ENCODE measurements at places on chromosomes 5 and 9. TPM values are rescaled to one million over a fixed set of nuclear protein-coding genes. Genes with fewer than 3 reads are reported as not detected.

SLC46A2 gene
- total RNA-seq = not detected

FRMPD1 gene
- total RNA-seq = not detected

MZB1 gene
- not detected for total RNA-seq

SPINK6 gene
- not detected for total RNA-seq

GRCh38 chr5:170368586-170368985 is 20.6 kb downstream of the KCNMB1 start:
- DNase-seq = no peak

GRCh38 chr5:34439601-34440000 is 216.5 kb upstream of the RAI14 start:
- DNase-seq = no peak

GRCh38 chr5:133827830-133828229 is 140.6 kb downstream of the C5orf15 start:
- DNase-seq = no peak

DNA sequence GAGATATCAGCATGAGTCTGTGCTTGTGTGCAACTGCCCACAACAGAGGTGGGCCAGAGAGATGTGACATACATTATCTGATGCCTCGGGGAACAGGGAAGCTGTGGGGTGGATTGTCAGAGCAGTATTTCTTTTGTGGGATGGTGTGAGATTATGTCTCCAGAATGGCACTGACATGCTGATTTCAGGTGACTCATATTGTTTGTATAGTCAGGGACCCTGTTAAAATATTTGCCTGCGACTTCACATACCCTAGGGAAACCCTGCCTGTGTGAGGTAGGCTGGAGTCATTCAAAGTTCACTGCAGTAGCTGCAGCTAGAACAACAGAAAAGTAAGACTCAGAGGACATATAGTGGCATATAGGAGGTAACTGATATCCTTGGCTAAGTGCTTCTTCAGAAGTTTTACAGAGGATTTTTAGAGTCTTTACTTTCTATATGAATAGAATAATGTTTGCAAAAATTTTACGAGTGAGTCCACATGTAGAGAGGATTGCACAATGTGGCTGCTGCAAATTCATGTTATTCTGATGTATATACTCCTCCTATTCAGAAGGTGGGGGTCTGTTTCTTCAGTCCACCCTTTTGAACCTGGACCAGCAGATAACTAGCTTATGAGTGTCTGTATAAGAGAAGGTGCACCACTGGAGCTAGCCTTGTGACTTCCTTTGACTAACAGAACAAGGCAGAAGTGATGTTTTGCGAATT is 89.3 kb downstream of the MACIR start:
- DNase-seq = no peak

DNA sequence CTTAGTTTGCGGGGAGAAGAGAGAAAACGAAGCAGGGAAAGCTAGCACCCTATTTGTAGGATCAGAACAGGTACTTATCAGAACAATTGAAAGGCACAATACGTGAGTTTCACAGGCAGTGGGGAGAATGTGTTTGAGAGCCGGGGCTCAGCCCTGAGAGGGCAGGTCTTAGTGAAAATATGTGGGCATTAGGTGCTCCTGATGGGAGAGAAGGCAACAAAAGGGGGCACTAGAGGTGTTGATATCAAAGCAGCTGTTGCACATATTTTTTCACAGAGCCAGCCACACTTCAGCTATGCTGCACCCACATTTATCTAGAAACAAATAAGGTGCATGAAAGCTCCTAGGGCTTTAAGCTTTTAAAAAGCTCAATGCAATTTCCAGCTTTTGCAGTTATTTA is 99.7 kb upstream of the MAN2A1 start:
- no peak for DNase-seq
